ENCODE measurements at places on chromosomes 3 and 15. TPM values are rescaled to one million over a fixed set of nuclear protein-coding genes. Genes with fewer than 3 reads are reported as not detected.

The BSN gene
- 0.27 TPM for total RNA-seq

The CCR3 gene
- total RNA-seq = not detected

The LPP gene
- total RNA-seq = 33.2 TPM

The ADPGK gene
- total RNA-seq = 43.9 TPM

The SPINT1 gene
- total RNA-seq = not detected

The BOC gene
- total RNA-seq = 16.9 TPM

The SERPINI1 gene
- total RNA-seq = 3.7 TPM

The HYAL3 gene
- 3.1 TPM for total RNA-seq

The GREM1 gene
- total RNA-seq = 181 TPM

All from fibroblast of the aortic adventitia (primary cell).